ENCODE measurements at places on chromosomes 2 and 18.

DNA sequence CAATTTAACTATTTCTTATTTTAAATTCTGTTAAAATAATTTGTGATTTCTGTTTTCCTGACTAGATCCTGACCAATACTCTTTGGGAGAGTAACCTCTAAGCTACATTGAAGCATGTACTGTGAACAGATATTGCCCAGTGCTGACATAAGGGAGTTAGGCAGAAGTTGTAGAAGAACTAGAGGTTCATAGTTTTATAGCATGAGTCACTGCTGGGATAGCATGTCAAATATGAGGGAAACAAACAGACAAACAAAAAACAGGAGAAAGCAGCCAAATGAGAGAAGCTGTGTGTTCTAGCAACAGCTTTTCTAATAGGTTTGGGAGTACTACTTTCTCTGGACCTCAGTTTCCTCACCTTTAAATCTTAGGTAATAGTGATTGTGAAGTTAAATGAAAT lies 72.4 kb downstream of the CERS6 start:
- peak; percentile 48 for DNase-seq

DNA sequence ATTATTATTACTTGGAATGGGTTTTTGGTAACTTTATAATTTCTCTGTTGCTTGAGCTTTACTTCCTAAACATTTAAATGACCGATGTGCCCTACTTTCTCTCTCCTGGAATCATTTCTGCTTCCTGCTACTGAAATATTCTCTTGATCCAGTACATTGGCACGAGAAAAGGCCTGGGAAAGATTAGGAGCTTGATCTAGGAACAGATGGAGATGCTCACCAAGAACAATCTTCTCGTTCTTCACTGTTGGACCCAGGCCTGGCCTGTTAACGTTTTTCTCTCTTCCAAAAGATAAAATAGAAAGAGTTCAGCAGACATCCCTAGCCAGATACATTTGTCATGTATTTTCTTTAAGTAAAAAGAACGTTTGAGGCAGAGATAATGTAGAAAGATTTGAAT lies 1356.8 kb upstream of the CRIM1 start:
- no peak for DNase-seq

DNA sequence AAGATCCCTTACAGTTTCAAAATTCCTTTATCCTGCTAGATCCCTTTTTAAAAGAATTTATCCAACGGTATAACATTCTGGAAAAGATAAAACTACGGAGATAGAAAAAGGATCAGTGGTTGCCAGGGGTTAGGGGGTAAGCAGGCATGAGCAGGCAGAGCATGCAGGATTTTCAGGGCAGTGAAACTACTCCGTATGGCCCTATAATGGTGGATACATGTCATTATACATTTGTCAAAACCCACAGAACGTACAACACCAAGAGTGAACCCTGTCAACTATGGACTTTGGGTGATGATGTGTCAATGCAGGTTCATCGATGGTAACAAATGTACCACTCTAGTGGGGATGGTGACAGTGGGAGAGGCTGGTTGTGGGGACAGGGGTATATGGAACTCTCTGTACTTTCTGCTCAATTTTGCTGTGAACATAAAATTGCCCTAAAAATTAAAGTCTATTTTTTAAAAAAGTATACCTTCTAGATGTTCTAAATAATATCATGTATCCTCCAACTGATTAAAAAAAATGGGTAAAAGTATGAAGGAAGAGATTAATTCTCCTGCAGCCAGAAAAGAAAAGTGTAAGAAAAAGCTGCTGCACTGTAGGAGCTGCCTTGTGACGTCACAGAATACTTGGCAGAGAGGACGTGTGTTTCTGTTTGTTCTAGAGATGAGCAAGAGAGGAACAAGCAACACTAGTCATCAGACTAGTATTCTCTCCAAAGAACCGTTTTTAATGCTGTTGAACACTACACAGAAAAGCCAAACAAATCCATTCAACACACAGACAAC lies 23.6 kb downstream of the ANKRD44 start:
- peak; percentile 93 for DNase-seq

GRCh38 chr18:49486606-49486952 lies 455 bp downstream of the C18orf32 start:
- no peak for DNase-seq

DNA sequence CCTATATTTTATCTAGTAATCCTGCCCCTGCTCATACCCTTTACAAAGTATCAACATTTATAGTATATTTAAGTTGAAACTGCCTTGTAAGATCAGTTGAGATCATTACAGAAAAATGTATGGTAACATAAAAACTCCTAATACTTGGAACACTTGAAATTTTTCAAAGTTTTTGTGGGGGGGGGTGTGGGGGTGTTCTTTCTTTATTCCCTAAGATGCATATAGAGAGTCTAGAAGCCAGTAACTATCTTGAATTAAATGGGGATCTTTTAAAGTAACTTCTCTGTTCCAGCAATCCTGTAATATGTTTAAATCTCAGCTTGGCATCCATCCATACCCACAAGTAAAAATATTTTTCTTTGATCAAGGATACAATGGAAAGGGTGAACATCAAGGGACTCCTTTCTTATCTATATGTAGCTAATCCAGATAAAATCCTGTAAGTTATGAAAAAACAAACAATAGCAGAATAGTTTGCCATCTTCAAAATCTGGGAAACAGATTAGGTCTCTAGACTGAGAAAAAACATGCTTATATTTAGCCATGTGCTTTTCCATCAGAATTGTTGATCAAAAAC lies 455.3 kb downstream of the MEIS1 start:
- peak; percentile 73 for DNase-seq

DNA sequence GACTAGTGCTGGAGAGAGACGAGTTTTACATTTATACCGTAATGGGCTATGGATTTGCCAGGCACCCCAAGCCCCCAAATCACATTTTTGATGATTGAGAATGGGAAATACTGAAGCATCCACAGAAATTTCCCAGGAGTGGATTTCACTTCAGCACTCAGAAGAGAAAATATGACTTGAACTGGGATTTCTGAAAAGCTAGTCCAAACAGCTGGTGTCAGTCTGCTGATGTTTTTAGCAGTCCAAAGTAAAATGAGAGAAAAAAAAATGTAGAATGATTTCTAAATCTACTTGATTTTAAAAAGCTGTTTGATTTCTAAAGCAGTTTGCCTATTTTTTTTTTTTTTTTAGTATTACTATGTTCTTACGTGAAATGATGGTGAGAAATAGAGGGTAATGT lies 105.0 kb downstream of the PLEKHM3 start:
- no peak for DNase-seq

- no peak for DNase-seq
Measured at GRCh38 chr2:201267278-201268030, 7.1 kb downstream of the CASP8 start.

DNA sequence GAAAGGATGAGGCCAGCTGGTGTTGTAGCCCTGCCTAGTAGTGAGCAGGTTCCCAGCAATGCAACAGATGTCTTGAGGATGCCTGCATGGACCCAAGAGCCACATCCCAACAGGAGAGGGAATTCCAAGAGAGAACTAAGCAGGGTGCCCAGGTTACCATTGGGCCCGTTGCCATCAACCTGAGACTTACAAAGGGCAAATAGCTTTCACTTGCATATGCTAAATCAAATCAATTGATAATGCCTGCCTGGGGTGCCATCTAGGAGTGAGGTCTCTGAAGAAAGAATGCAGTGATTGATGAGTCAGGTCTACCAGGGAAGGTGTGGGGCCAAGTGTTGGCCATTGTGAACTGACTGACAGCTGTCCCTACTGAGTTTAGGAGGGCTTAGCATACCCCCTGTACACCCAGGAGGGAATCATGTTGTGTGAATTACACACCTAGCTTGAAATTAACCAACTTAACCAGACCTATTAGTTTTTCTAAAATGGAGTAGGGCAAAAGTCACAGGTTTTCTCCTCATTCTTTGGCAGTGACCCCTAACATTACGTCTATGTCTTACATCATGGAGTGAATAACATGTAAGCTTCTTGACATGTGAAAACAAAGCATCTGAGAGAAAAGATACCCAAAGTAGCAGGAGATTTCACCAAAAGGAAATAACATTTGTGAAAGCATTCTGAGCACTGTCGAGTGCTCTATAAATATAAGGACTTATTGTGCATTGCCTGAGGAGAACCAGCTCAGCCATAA lies 32.3 kb downstream of the FHOD3 start:
- DNase-seq: no peak

GRCh38 chr18:51163543-51163942 lies 33.9 kb downstream of the MEX3C start:
- DNase-seq: no peak

- DNase-seq: no peak
Measured at GRCh38 chr2:176039375-176039774, 37.3 kb upstream of the LNPK start.

GRCh38 chr18:66495844-66496243 lies 108.0 kb downstream of the CDH19 start:
- peak; percentile 19 for DNase-seq

DNA sequence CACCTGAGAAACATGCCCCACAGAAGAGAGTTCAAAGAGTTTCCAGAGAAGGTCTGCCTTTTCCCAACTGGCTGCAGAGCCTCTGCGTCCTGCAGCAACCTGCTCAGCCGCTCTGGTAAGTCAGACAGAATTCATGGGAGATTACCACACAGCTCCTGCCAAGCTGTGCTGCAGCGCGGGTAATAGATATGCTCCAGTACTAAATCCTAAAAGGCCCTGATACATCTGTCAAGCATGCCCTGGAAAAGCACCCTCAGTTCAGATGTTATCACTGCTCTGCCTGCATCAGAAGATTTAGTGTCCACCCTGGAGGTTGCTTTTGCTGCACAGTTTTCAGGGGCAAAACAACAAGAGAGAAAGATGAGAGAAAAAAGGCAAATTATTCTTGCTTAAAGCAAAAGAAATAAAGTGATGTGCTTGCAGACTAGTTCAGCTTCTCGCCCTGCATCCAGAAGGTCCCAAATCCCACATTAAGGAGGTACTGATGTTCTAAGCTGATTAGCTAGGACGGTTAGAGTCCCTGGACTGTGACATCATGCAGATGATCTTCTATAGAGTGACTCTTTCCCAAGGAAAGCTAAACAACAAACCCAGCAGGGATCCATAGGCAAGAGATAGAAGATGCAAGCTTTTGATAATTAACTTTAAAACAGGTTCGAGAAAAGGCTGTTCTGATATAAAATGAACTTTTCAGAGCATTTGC lies 488.6 kb downstream of the BCL11A start:
- DNase-seq: no peak

GRCh38 chr2:153213022-153213421 lies 265.5 kb downstream of the RPRM start:
- no peak for DNase-seq

DNA sequence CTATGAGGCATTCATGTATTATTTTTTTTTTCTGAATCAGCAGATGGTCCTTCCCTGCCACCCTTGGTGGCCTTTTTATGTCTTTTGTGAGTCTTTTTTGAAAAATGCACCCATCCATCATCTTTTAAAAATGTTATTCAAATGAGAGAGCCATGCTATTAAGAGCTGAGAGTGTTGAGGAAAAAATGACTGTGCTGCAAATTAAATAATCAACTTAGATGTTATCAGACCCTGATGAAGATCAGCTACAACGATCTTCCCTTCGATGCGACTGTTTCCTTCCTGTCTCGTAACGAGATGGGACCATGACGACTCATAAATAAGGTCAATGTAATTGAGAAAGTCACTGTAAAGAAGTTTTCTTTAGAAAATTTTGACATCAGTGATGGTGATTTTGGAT lies 44.4 kb downstream of the TRIB2 start:
- DNase-seq: peak; percentile 28

DNA sequence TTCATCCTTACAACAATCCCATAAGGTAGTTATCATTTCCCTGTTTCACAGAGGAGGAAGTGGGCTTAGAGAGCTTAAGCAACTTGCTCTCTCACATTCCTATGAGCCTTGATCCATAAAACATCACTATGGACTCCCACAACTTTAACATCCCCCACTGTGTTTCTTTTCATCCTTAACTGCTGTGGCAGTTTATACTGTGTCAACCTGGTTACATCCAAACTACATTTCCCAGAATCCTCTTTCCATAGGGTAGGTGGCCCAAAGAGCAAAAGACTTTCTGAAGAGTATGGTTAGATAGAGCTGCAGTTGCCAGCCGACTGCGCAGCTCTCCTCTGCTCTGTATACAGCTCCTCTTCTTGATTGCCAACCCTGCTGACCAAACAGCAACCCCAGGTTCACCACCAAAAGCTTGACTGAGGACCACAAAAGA lies 22.5 kb downstream of the MAP3K2 start:
- peak; percentile 31 for DNase-seq

GRCh38 chr2:69993708-69994107 lies 32.3 kb upstream of the ASPRV1 start:
- DNase-seq: no peak

Data from fibroblast of skin of scalp (primary cell).